ENCODE measurements at places on chromosomes 3 and 15. TPM values are rescaled to one million over a fixed set of nuclear protein-coding genes. Genes with fewer than 3 reads are reported as not detected.

DNA sequence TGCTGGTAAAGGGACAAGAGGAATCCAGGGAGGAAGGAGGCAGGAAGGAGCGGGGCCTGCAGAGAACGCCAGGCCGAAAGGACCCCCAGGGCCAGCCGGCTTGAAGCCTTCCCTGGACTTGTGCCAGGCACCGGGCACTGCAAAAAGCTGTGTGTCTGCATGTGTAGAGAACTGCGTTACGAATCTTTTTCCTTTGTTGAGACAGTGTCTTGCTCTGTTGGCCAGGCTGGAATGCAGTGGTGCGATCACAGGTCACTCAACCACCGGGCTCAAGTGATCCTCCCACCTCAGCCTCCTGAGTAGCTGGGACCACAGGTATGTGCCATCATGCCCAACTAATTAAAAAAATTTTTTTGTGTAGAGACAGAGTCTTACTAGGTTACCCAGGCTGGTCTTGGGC, 17.0 kb upstream of the MUC4 start:
- DNase-seq = no peak

RBP2 gene
- total RNA-seq = not detected

FGD5 gene
- 0.30 TPM for total RNA-seq

DNA sequence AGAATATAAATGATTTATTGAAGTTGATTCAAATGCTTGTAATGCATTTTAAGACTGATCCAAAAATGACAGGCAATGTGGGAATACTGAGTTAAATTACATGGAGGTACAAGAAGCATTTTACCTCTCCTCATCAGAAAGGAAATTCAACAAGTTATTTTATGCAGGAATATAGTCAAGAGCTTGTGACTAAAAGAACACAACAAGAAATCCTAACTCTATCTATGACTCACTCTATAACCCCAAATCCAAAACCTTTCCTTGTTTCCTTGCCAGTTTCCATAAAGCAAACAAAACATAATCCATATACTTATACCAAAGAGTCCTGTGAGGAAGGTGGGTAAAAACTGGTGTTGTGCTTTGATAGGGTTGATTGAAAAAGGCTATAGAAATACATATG, 30.8 kb downstream of the SIN3A start:
- peak; percentile 49 for DNase-seq

GRCh38 chr3:98003306-98003969, 31.2 kb upstream of the RIOX2 start:
- no peak for DNase-seq

DNA sequence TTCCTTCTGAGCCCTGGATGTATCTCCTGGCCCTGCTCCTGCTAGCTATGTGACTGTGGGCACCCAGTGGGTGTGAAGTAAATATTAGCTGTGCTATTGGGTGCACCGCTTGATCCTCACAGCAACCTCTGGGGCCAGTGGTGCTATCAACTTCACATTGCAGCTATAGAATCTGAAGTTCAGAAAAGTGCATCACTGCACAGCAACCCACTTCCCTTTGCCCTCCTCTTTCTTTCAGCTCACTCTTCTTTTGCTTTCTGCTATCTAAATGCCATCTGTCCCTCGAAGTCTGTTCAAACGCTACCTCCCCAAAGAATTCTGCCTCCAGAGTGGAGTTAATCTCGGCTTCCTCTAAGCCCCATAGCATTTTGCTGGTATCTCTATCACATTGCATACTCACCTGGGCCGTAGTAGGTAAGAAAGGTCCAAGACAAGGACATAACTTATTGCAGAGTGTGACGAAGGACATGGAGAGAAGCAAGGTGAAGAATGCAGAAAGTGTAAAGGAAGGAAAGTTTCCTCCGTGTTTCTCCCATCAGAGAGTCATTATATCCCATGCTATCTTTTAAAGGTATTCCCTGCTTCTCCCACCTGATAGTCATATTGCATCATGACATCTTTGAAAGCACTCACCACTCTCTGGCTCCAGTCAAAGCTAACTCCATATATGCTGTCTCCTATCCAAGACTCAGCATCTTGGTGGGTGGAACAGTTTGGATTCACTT, 57.1 kb upstream of the BCL6 start:
- DNase-seq = no peak

- no peak for DNase-seq
Observed at GRCh38 chr3:72058493-72059081, 273.6 kb upstream of the PROK2 start.

SLC25A36 gene
- 49.7 TPM for total RNA-seq

GRCh38 chr3:34582055-34582454, 783.6 kb downstream of the PDCD6IP start:
- no peak for DNase-seq

TNNC1 gene
- total RNA-seq = 1.2 TPM

SMARCC1 gene
- 34.7 TPM for total RNA-seq

GRCh38 chr3:126607214-126607908, 47.6 kb downstream of the TXNRD3 start:
- DNase-seq = peak; percentile 64

GRCh38 chr3:40763807-40764206, 239.0 kb downstream of the ZNF621 start:
- DNase-seq = no peak

DNA sequence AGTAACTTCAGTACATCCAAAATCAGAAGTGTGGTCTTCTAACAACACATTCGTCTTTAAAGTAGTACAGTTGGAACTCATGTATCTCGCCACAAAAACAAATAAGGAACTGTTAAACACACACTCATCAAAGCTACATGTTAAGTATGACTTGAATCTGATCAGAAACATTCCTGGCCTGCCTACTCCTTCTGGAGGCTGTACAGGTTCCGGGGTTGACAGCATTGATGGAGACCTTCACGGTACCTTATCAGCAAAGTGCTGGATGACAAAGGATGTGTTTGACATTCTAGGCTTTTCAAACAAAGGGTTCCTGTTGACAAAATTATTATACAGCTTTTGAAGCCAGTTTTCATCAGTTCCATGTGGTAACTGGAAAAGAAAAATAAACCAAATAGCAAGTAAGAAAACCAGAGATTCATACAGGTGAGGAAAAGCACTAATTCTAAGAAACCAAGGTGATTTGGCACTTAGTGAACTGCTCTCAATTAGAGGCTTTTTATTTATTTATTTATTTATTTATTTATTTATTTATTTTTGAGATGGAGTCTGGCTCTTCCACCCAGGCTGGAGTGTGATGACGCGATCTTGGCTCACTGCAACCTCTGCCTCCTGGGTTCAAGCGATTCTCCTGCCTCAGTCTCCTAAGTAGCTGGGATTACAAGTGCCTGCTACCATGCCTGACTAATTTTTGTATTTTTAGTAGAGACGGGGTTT, 44.3 kb downstream of the MYO5C start:
- no peak for DNase-seq

DNA sequence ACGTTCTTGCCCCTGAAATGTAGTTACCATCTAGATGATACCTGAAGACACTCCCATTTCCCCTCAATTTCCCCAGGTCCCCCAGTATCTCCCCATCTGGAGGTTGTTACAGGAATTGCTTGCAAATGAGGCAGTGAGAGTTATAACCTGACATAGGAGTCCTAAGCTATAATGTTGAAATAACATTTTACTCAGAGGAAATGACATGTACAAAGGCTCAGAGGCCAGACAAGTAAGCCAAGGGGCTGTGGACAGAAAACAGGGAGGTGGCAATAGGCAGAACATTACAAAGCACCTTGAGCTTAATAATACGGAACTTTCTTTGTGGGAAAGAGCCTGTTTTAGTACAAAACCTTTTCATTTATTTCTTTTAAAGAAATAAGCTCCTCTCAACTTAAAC, 171.9 kb downstream of the FRMD5 start:
- DNase-seq = no peak

GRCh38 chr15:57138349-57138788, 219.9 kb downstream of the TCF12 start:
- DNase-seq = peak; percentile 77

LCTL gene
- 0.50 TPM for total RNA-seq

LRTM1 gene
- not detected for total RNA-seq

TMOD2 gene
- total RNA-seq = 1.7 TPM

DNA sequence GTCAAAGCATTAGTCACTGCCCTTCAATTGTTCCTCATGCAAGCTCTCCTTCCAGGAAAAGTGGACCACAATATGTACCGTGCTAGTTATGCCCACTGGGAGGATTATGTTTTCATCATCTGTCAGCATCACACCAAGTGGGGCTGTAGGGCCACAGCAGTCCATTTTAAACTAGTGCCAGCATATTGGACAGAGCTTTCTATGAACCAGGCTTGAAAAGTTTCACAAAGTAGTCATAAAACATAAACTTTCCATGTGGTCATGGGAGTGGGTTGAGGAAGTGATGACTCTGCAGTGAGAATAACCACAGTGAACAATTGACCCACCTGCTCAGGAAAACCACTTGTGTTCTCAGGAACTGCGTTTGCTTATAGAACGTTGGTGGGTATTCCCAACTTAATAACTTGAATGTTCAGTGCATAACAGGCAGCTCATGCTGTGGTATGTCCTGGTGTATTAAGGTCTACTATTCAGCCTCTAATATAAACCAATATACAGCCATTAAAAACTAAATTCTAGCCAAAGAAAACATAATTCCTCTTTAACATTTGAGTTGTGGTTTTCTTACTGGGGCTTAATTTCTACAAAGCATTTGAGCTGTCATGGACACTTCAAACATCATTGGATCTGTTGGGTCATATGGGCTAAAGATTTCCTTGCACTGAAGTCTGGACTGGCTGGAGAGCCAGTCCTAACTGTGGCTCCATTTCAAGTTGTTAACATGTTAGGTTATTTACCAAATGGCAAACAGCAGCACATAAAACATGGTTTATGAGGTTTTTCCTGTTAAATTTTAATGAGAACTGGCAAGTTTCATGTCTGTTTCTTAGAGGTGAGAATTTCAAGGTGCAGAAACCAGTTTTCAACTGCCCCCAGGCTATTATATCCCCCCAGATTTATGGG, 274.1 kb downstream of the OTOL1 start:
- peak; percentile 41 for DNase-seq

Data from renal cortical epithelial cell (primary cell).